CD4-positive, alpha-beta T cell treated with Interleukin-12 subunit alpha and Interleukin-12 subunit beta, for 1 hour (primary cell): ENCODE measurements at places on chromosomes 2 and 18.

- no peak for DNase-seq
Measured at GRCh38 chr2:200338692-200339091, 32.2 kb downstream of the SPATS2L start.

DNA sequence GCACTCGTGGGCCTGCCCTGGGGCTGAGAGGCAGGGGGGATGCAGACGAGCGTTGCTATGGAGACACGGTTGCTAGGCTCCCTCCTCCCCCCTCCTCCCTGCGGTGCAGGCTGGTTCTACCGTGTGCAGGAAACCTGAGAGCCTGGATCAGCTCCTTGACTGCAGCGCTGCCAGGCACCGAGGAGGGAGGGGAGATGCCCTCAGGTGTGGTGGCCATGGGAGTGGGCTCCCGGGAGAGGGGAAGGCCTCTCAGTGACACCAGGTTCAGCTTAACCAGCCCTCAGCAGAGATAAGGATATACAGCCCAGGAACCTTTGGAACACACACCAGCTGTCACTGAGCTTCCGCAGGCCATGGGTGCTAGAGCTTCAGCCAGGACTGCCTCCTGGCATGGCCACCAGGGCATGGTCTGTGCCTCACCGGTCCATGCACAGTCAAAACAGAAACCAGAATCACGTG lies 124.4 kb upstream of the PXDN start:
- no peak for DNase-seq

DNA sequence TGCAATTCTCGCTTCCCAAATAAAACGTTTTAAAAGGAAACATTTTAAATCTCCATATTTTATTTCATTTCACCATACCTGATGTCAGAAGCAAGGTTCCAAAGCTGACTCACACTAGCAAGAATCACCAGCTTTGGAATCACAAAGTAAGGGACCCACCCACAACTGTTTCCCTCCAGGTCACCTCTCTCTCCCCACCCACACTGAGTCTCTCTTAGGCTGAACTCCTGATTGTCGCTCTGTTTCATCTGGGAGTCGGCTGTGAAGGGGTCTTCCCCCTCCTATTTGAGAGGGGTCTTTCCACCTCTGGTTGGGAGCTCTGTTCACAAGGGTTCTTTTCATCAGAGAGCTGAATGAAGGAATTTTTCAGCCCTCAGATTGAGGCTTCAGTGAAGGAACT lies 128.1 kb downstream of the L3MBTL4 start:
- no peak for DNase-seq

- DNase-seq = no peak
Measured at GRCh38 chr2:33518200-33518599, 41.8 kb downstream of the RASGRP3 start.

GRCh38 chr2:178114462-178114861 lies 2.2 kb downstream of the RBM45 start:
- no peak for DNase-seq

DNA sequence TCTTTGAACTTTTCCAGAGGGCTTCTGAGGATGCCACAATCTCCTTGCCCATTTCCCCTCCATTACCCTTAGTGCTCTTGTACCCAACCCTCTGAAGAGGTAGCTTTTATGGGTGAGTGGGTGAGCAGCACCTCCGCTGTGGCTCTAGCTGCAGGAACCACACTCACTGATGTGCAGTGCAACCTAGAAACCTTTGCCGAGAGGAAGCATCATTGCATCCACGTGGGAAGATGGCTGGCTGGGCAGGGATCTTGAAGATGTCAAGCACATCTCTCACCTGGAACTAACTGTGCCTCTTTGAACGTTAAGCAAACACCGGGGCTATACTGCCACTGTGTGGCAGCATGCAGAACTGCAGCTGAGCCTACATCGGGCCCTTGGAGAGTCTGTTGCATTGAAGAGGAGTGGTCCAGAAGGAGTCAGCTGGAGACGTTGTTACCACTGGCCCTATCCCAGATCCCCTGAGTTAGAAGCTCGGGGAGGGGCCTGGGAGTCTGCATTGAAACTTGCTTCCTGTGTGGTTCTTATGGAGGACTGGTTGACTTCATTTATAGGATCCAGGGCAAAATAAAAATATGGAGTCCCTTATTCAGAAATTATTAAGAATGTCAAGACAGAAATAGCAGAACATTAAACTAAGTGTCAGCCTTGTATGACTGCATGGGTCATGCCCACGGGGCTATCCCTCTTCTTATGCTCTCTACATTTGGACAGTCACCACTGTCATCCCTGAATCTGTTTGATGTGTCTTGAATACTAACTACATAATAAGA lies 28.7 kb downstream of the IGFBP5 start:
- peak; percentile 71 for DNase-seq

DNA sequence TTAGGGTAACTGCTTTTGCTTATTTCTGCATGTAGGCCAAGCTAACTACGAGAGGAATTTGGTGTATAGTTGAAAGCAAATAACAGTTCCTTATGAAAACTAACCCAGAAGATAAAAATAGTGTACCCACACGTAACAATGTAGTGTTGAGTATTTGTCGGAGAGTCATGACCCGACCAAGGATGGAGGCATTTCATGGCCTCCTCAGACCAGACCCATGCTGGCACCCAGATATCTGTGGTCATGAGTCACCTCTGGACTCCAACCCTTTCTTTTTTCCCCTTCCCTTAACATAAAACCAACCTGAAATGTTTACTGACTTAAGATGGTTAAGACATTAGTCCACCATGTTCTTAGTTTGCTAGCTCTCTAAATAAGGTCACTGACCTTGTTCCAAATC lies 318.7 kb downstream of the NOL4 start:
- no peak for DNase-seq
